Occipital lobe (tissue), 3 donors: ENCODE measurements at places on chromosomes 16 and 17. TPM values are rescaled to one million over a fixed set of nuclear protein-coding genes. Genes with fewer than 3 reads are reported as not detected.

Gene SLC38A8
- not detected for total RNA-seq

Gene MSI2
- 44.6 TPM for total RNA-seq

Gene CCL4L2
- 17.3 TPM for total RNA-seq

Gene KRTAP2-1
- total RNA-seq, result not detected

Gene SEPTIN12
- total RNA-seq, result not detected

Gene SRSF1
- 382 TPM for total RNA-seq

Gene MPP2
- total RNA-seq, result 14.2 TPM
